ENCODE measurements at places on chromosomes 7 and 10.

- DNase-seq, result no peak
Observed at GRCh38 chr7:139230023-139230422, 1.0 kb upstream of the UBN2 start.

GRCh38 chr7:127890726-127891125, 140.5 kb downstream of the LRRC4 start:
- DNase-seq, result no peak

DNA sequence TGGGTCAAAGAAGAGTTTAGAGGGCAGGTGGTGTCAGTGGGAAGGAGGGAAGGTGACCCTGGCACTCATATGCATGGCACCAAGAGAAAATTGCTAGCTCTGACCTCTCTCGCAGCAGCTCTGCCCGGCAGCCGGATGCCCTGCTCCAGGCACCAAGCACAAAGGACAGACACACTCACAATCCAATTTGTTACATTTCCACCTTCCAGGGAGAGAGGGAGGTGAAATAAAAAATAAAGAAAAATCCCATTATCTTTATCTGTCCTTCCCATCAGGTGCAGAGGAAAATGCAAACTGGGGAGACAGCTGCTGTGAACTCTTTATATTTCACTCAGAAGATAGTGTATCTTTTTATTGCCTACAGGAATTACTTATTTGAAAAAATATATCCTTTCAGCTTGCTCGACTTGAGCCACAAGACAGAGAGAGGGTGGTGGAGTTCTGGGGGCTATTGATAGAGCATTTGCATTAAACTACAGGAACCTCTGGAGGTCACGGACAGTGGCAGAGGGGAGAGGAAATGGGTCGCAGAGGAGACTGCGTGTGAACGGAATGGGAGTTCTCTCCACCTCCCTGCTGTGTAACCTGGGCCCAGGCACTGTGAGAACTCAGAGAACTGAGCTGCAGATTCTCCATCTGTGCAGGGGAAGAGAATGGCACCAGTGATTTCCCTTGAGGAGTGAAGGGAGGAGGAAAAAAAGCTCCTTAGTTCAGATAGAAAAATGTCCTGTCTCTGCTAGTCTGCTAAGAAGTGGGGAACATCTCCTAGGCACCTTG, 421.4 kb downstream of the PLXNA4 start:
- no peak for DNase-seq

- DNase-seq, result no peak
Observed at GRCh38 chr7:51256209-51256781, 60.3 kb downstream of the COBL start.

DNA sequence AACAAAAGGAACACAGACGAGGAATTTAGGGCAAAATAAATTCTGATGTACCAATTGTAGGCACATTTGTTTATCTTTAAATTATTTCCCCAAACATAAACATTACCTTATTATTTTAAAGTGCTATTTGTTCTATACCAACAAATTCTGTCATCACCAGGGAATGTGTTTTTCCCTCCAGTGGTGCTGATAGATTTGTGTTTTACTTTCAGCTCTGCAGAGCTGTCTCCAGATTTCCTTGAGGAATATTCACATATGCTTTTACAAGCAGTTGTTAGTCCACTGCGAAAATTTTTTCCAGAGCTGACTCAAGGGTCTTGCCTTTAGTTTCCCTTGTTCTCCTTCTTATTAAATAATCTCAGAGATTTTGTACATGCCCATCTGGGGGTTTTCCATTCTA, 362.8 kb downstream of the PHF14 start:
- no peak for DNase-seq
